ENCODE measurements at places on chromosomes 16 and 17.

DNA sequence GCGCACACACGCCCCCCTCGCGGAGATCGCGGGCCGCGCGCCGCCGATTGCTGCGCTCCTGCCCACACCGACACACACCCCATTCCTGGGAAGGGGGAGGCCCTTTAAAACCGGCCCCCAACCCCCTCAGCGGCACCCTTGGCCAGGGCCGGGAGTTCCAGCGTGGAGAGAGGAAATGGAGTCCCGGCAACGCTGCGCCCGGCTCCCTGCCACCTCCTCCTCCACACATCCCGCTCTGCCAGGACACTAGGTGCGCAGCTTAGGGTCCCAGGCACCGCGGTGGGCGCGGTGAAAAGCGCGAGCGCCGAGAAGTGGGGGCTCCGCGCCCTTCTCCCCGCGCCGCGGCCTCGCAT, 397 bp downstream of the CDC42EP4 start:
- no peak for DNase-seq

GRCh38 chr16:3161235-3162018, 26.6 kb upstream of the OR1F1 start:
- DNase-seq: no peak

GRCh38 chr17:29124135-29124924, 55.9 kb downstream of the MYO18A start:
- peak; percentile 32 for DNase-seq

DNA sequence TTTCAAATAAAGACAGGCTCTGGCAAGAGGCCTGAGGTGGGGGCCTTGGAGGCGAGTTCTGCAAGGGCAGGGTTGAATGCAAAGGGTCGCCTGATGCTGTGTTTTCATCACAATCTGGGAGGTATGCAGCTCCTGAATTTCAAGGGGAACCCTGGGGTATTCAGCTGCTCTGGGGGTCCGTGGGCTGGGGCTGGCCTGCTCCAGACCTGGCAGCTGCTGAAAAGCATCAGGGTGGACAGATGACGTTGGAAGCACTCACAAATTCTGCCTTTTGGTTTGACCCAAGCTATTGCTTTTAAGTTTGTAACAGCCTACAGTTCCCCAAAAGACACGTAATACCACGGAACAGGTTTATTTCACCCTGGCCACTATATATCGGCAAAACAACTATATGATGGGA, 1.3 kb downstream of the DNAH17 start:
- no peak for DNase-seq

- no peak for DNase-seq
Measured at GRCh38 chr17:79114458-79115301, 40.1 kb downstream of the ENGASE start.

- no peak for DNase-seq
Measured at GRCh38 chr16:82657239-82657638, 30.5 kb downstream of the CDH13 start.

DNA sequence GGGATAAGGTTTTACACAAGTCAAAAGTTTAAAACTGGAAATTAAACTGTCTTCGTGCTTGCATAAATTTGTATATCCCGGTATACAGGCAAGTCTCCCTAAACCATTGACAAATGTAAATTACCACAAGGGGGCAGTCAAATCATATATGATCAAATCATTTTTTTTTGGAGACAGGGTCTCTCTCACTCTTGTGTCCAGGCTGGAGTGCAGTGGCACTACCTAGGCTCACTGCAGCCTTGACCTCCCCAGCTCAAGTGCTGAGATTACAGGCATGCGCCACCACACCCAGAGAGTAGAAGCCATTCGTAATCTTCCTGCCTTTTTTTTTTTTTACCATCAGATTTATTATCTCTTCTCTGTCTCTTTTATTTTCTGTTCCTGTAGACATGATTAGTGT, 18.5 kb downstream of the TOP2A start:
- DNase-seq: peak; percentile 56

DNA sequence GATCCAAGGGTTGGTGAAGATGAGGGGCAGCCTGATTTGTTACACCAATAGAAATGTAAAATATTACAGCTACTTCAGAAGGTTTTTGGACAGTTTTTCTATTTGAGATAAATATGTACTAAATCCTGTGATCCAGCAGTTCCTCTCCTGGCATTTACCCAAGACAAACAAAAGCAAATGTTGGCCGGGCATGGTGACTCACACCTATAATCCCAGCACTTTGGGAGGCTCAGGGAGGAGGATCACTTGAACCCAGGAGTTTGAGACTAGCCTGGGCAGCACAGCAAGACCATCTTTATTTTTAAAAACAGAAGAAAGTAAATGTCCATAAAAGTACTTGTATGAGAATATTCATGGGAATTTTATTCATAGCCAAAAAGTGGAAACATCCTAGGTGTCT, 64.8 kb upstream of the MRC2 start:
- no peak for DNase-seq

- DNase-seq: no peak
Measured at GRCh38 chr16:1287982-1288670, 21.3 kb upstream of the UBE2I start.

DNA sequence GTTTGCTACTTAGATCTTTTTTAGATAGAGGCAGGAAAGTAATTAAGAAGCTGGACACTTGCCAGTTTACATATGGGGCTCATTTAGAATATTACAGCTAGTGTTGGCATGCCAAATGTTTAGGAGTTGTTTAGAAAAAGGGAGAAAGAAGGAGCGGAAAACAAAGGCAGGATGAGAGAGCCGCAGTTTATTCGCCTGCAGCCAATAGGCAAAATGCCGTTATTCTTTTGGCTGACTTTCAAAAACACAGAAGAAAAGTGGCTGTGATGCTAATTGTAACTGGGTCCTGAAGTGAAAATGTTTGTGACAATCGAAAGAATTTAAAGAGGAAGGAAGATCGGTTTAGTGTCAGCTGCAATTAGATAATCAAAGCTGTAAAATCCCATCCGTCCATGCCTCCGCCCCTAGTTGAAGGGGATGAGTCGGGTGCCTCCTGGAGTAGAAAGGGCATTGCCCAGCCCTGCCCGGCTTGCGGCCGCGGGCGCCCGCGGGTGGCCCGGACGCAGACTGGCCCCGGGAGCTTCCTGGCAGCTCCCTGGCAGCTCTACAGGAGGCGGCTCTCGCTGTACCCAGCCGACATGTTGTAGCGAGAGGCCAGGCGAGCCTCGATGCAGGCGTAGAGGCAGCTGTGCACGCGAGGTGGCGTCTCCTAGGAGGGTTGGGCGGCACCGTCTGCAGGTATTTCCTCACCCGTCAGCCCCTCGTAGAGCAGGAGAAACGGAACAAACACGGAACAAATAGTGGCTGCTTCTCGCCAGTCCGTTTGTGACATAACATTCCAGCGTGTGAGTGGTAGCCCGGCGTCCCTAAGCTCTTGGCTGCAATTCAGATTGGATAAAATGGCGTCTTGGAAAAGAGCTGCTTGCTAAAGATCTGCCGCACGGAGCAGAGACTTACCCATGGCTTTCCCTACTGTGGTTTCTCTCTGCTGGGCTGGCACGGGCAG, 82.2 kb downstream of the TNRC6C start:
- peak; percentile 48 for DNase-seq

- DNase-seq: no peak
Measured at GRCh38 chr17:8488901-8489300, 53.2 kb downstream of the NDEL1 start.

DNA sequence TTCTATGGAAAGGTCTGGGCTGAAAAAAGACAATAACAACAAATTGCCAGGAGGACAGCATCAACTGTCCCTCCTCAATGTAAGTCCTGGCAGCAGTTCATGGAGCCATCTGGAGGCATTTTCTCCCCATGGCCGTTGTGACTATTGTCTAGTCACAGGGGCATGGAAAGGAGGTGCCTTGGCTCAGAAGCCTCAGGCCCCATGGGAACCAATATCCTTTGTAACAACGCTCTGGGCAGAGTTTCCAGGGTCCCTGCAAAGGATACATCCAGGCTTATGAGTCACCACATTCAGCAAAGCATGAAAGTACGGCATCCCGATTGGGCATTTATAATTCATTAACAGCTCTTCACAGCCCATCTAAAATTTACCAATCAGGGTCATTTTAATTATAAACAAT, 85.2 kb downstream of the GLG1 start:
- no peak for DNase-seq

DNA sequence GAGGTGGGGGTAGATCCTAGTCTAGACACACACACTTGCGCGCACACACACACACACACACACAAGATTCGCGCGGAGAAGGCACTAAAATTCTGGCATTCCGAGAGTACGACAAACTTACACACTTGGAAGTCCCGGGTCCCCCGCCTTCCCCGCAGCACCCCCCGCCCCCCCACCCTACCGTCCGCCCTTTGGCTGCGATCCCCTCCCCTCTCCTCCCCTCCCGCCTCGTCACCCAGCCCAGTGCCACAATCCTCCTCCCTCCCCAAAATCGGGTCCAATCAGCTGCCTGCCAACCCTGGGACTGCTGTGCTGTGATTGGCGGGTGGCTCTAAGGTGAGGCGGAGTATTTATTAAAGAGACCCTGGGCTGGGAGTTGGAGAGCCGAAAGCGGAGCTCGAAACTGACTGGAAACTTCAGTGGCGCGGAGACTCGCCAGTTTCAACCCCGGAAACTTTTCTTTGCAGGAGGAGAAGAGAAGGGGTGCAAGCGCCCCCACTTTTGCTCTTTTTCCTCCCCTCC, at the start of gene SOX9:
SOX9 (plus strand) TSS at position 379 of the 522 bp plus-strand sequence. CDS start 372 bp downstream, outside the sequence.
- DNase-seq: no peak

DNA sequence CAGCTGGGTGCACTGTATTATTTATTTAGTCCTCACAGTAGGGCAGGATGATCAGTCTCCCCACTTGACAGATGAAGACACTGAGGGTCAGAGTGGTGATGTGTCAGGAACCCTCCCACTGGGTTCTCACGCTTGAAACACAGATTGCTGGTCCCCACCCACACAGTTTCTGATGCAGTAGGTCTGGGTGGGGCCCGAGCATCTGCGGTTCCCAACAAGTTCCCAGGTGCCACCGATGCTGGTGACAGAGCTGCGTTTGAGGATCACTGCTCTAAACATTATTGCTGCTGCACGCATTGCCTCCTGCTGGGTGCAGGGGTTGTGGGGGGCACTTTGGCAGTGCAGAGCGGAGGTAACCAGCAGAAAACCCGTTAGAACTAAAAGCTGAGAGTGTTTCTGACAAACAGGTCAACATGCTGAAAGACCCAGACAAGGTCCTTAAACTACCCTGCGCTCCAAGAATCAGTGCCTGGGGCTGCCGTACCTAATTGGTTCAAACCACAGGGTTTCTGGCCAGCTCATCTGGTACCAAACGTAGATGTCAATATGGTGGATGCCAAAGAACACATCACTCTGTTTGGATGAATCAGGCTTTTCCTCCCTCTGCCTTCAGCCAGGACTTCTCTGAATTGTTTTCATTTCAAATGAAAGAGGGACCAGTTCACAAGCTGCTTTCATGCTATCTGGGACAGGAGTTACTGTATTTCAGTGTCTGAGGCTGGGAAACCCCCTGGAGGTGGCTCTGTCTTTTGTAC, 76.0 kb downstream of the ABCC1 start:
- DNase-seq: no peak

- no peak for DNase-seq
Measured at GRCh38 chr17:6706499-6706898, 6.7 kb downstream of the SLC13A5 start.

- no peak for DNase-seq
Measured at GRCh38 chr17:42691021-42691545, 8.8 kb downstream of the CNTNAP1 start.

DNA sequence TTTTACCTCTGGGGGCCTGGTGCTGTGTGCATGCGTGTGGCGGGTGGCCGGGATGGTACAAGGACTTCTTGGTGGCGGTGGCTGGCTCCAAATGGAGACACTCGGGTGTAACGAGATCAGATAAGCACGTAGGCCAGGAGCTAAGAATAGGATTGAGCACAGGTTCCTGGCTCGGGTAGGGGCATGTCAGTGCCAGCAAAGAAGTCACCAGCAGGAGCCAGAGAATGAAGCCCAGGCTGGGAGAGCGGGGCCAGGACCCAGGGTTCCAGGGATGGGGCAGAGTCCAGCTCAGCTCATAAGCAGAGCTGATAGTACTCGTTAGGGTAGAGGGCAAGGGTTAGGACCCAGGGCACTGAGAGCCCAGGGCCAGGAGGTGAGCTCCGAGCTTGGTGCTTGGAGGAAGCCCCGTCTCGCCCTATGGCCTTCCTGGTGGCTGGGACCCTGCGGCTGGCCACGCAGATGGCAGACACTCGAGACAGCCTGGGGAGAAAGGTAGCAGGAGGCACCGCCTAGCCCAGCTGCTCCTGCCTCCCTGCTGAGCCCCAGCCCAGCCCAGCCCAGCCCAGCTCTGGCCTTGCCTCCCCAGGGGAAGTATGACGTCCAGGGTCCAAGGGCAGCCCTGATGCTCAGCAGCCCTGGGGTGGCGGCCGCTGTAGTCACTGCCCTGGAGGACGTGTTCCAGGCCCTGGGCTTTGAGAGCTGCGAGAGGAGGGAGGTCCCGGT, 8.9 kb downstream of the ZNF213 start:
- no peak for DNase-seq

- no peak for DNase-seq
Measured at GRCh38 chr17:81161536-81161935, 3.8 kb upstream of the PVALEF start.

DNA sequence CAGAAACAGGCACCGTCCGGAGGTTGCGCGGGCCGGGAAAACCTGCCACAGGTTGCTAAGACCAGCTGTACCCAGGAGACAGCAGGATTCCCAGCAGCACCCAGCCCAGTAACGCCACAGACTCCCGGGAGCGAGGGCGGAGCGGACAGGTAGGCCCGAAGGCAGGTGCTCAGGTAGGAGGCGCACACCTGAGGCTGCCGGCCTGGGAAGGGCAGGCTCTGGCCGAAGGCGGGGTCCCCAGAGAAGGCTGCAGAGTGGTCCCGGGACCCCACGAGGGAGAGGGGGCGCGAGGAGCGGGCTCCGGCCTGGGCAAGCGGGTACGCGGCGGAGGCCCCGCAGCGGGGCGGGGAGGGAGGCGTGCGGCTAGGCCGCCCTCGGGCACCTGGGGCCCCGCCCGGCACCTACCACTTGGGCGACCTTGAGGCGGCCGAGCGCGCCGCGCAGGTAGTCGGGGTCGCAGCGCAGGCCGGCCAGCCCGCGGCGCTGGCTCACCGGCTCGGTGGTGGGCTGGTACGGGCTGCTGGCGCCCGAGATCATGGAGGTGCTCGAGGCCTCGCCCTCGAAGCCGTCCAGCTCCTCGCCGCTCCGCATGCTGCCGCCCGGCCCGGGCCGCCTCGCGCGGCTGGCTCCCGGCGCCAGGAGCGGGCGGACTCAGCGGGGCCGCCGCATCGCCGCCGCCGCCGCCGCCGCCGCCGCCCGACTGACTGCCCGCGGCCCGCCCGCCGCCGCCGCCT, 441 bp downstream of the CMTM4 start:
- DNase-seq: peak; percentile 15

DNA sequence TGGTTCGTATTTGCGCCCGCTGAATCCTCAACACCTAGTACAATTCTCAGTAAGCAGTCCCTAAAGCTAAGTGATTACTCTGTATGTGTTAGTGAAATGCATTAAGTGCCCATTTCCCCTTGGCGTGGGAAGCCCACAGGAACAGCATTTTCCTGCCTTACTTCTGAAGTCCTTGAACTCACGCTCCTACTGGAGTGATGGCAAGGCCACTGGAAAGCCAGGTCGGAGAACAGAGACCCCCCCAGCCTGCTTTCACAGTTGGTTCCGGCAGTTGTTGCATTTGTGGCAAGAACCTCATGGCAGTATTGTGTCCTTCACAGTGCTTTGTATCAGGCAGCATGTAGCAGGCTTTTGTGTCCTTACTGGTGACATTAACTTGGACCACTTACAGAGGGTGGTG, 340.7 kb downstream of the CDH13 start:
- no peak for DNase-seq
